ENCODE measurements at places on chromosomes 12 and 14.

GRCh38 chr14:68692916-68693771 is 99.7 kb downstream of the ZFP36L1 start:
- DNase-seq: no peak

- DNase-seq: no peak
Measured at GRCh38 chr14:105332350-105332874, 17.9 kb downstream of the PACS2 start.

- DNase-seq: no peak
Measured at GRCh38 chr12:42070036-42070435, 74.6 kb downstream of the GXYLT1 start.

DNA sequence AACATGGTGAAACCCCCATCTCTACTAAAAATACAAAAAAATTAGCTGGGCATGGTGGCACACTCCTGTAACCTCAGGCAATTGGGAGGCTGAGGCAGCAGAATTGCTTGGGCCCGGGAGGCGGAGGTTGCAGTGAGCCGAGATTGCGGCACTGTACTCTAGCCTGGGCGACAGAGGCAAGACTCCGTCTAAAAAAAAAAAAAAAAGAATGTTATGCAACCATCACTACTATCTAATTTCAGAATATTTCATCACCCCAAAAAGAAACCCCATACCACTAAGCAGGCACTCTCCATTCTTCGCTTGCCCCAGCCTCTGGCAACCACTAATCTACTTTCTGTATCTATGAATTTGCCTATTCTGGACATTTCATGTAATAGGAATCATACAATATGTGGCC is 68.8 kb upstream of the AMN start:
- DNase-seq: no peak

- no peak for DNase-seq
Measured at GRCh38 chr12:126974779-126975178, 1292.2 kb upstream of the TMEM132C start.

- DNase-seq: no peak
Measured at GRCh38 chr12:124720681-124721500, 142.8 kb downstream of the SCARB1 start.

DNA sequence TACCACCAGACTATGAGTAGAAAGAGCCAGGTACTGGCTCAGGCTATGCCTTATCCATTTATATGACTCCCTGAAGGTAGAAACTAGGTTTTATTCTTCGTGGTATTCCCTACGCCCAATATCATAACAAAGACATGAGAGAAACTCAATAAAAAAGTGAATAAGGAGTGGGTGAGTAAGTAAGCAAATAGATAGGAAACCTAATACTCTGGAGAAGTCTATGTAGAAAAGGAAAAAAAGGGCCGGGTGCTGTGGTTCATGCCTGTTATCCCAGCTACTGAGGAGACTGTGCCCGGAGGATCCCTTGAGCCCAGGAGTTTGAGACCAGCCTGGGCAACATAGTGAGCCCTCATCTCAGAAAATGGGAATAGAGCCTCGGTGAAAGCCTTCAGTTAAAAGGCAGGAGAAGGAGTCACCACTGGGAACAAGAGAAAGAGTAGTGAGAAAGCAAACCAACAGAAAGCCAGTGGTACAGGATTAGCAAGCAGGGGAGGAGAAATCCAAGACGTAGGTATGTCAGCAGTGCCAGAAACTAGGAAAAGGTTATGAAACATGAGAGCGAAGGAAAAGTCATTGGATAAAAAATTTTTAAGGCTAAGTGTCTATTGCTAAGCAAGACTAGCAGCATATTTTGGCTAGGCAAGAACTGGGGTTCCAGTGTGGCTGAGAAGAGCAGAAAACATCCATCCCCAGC is 6.0 kb upstream of the OR6J1 start:
- DNase-seq: no peak

- DNase-seq: no peak
Measured at GRCh38 chr12:81627336-81628189, 131.6 kb downstream of the PPFIA2 start.

GRCh38 chr12:70724444-70724843 is 87.2 kb upstream of the PTPRB start:
- no peak for DNase-seq

GRCh38 chr14:31692376-31692781 is 131.2 kb downstream of the NUBPL start:
- no peak for DNase-seq

GRCh38 chr12:96343347-96343954 is 56.8 kb downstream of the CDK17 start:
- DNase-seq: peak; percentile 52

- DNase-seq: peak; percentile 61
Measured at GRCh38 chr14:81453166-81453766, 53.1 kb upstream of the STON2 start.

DNA sequence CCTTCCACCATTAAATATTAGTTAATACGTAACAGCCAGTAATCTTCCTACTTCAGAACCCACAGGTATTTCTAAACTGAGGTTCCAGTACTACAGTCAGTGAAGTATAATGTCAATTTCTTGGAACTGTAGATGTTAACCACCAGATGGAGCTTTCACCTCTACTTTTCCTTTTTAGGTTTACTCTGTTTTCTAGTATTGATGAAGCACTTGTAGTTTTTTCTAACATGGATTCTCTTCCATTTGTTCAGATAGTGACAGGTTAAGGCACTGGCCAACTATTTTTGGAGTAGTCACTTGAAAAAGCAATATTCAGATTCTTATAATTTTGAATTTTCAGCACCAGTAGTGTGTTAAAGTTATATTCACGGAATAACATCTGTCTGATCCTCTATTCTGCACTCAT is 4.6 kb upstream of the SEC23A start:
- DNase-seq: peak; percentile 48

GRCh38 chr14:55062517-55063351 is 11.3 kb downstream of the MAPK1IP1L start:
- no peak for DNase-seq

- peak; percentile 50 for DNase-seq
Measured at GRCh38 chr12:112198120-112198733, 72.9 kb downstream of the TRAFD1 start.

DNA sequence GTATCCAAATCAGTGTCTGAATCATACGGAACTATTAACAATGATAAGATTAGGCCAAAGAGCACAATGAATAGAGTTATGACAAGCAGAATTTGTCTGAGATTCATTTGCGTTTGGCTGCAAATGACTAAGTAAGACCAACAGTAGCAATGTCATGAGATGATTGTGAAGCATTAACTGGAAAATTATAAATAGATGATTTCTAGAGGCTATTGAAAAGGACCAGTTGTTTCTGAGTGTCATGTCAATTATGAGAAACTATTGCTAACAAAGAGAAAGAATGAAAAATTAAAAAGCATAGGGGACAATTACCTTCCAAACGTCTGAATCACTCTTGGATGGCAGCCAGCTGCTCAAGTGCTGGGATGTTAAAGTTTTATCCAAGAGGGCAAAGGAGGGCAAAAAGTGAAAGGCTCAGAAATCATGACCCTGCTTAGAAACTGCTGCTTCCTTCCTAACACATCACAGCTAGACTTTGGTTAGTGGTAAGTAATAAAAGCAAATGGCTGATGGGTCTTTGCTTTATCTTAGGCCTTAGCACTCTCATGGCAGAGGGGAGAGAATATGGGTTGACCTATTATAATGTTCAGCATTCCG is 89.0 kb downstream of the AKAP6 start:
- DNase-seq: no peak

- DNase-seq: no peak
Measured at GRCh38 chr14:102629011-102629444, 36.6 kb downstream of the RCOR1 start.

GRCh38 chr12:49803693-49804450 is 24.3 kb downstream of the NCKAP5L start:
- DNase-seq: no peak

- no peak for DNase-seq
Measured at GRCh38 chr12:103102225-103102744, 144.8 kb downstream of the ASCL1 start.

GRCh38 chr12:47223848-47224213 is 144.1 kb upstream of the AMIGO2 start:
- no peak for DNase-seq

- DNase-seq: peak; percentile 47
Measured at GRCh38 chr14:68780358-68781160, 12.3 kb downstream of the ZFP36L1 start.

GRCh38 chr12:77575376-77575919 is 255.2 kb upstream of the NAV3 start:
- no peak for DNase-seq

DNA sequence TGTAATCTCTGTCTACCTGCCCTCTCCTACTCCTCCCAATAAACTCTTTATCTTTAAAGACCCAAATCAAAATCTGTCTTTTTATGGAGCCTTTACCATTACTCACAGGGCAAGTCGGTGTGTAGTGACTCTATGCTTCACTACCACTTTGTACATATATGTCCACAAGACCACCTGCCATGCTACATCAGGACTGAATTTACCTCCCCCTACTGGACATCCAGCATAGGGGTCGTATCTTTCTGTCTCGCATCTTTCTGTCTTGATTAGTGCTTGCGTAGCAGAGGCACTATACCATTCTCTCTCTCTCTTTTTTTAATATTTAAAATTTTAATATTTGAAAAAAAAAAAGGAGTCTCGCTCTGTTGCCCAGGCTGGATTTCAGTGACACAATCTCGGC is 587.5 kb downstream of the SOX5 start:
- no peak for DNase-seq

DNA sequence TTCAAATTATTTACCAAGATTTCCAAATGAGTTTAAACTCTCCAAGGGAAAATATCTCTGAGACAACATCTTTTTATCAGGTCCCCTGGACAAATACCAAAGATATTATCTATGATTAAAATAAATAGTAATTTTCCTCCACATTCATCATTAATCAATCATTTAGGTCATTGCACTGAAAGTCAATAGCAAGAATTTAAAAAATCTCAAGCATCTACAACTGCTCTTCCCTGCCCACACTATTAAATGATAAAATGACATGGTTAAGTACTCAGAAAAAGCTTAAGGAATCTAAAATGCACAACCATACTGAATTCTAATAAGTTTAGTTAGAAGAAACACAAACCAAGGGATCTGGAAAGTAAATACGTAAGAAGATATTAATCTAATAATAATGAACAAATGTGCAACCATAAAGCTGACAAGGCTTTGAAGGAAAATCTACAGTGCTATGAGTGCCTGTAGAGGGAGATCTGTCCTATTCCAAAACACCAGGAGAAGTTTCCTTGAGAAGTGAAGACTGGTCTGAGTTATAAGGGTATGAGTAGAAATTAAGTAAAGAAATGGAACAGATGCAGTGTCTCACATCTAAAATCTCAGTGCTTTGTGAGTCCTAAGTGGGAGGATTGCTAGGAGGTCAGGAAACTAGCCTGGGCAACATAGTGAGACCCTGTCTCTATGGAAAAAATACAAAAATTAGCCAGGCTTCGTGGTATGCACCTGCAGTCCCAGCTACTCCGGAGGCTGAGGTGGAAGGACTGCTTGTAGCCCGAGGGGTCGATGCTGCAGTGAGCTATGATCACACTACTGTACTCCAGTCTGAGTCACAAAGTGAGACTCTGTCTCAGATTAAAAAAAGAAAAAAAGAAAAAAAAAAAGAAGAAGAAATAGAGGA is 19.2 kb downstream of the INTS13 start:
- DNase-seq: no peak

DNA sequence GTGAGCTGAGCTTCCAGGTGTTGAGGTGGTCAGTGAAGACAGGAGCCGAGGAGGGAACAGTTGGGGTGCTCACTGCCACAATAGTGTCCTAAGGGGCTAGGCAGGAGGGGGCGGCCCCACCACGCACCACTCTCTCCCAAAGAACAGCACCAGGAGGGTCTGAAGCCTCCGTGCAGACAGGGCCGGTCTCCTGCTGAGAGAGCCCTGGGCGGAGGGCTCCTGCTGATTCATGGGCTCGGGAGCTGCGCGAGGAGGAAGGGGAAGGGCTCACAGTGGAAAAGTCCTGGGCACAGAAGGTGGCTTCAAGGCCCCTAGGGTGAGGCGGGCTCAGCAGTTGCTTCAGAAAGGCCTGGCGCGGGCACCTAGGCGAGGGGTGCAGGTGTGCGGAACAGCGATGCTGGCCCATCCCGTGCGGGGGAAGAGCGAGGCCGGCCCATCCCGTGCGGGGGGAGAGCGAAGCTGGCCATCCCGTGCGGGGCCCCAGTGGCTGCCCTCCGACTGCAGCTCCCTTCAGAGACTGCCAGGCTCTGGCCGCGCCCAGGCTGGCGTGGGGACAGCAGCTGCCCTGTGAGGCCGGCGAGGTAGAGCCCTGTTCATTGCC is 176.7 kb downstream of the ADGRD1 start:
- DNase-seq: no peak

DNA sequence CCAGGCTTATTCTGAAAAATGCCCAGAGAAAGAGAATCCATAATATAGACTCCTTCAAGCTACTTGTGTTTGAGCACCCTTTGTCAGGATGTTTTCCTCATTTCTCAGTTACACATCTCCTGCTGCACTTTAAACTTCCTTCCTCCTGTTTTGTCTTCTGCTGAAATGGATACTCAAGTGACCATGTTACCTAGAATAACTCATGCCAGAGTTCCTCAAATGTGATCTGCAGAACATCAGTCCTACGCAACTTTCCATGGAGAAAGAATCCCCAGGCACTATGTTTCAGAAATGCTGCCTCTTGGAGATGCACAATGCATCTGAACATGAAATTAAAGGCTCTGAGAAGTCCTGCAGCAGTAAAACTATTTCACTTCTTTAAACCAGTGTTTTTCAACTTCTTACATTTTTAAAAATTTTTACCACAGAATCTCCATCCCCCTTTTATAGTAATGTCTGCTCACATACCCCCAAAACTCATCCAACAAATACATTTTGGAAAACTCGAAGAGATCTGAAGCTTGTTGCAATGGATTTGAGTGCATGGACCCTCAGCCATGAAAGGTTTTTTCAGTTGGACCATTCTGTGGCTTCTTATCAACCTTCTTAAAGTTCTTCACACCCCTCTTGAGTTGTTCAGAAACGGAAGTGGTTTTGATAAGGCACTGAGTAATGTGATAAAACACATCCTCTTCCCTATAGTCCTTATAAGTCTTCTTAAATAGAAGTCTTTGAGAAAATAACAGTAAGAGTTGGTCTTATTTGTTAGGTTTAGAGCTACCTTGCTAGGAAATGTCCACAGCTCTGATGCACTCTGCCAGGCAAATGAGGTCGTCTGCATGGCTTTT is 84.5 kb upstream of the KCNA1 start:
- DNase-seq: peak; percentile 37

DNA sequence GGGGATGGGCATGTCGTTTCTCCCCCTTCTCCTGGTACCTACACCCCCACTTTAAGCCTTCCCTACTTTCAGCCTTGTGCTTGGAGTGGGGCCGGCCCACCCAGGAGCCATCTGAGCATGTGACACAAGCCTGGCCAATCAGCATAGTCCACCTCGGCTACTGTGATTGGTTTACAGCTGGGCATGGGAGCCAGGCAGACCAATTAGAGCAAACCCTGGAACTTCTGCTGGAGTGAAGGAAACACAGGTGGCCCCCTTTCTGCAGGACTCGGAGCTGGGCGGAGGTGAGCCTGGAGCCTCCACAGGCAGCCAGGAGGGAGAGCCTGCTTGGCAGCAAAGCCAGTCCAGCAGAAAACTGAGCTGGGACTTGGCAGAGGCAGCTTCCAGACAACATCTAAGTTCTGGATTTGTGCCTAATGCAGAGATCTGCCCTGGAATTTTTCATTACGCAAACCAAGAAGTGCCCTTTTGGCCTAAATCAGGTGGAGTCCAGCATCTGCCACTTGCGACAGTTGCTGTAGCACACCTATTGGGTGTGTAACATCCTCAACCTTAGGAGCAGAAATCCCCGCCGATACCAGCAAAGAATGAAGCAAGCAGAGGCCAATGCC is 59.5 kb downstream of the SCARB1 start:
- no peak for DNase-seq

GRCh38 chr14:72217135-72217534 is 284.9 kb downstream of the RGS6 start:
- DNase-seq: no peak

- DNase-seq: no peak
Measured at GRCh38 chr12:21065845-21066244, 65.1 kb upstream of the SLCO1B1 start.

All from CD4-positive, alpha-beta T cell treated with Interleukin-10 for 1 hour (primary cell).